Stimulated activated CD4-positive, alpha-beta T cell treated with anti-CD3 and anti-CD28 coated beads, Interleukin-15, amount 100 ng/mL, for 1 hour (primary cell): ENCODE measurements at places on chromosomes 2 and 18.

GRCh38 chr2:236928380-236929037 lies 157.2 kb upstream of the COPS8 start:
- DNase-seq: no peak

GRCh38 chr18:26802330-26803200 lies 62.9 kb downstream of the AQP4 start:
- no peak for DNase-seq

- no peak for DNase-seq
Observed at GRCh38 chr2:202060218-202060617, 12.8 kb upstream of the KIAA2012 start.

- no peak for DNase-seq
Observed at GRCh38 chr2:181380581-181380980, 76.6 kb upstream of the ITGA4 start.

DNA sequence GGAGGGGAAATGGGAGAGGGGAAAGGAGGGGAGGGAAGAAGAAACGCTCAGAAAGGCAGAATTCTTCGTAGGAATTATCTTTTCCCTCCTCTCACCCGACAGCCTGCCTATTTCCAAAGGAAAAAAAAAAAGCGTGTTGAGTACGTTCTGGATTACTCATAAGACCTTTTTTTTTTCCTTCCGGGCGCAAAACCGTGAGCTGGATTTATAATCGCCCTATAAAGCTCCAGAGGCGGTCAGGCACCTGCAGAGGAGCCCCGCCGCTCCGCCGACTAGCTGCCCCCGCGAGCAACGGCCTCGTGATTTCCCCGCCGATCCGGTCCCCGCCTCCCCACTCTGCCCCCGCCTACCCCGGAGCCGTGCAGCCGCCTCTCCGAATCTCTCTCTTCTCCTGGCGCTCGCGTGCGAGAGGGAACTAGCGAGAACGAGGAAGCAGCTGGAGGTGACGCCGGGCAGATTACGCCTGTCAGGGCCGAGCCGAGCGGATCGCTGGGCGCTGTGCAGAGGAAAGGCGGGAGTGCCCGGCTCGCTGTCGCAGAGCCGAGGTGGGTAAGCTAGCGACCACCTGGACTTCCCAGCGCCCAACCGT lies at the start of gene GAD1:
Gene GAD1, plus strand, starts transcription at position 384 of the 589 bp plus-strand sequence. CDS start 1,705 bp downstream, outside the sequence.
- no peak for DNase-seq

DNA sequence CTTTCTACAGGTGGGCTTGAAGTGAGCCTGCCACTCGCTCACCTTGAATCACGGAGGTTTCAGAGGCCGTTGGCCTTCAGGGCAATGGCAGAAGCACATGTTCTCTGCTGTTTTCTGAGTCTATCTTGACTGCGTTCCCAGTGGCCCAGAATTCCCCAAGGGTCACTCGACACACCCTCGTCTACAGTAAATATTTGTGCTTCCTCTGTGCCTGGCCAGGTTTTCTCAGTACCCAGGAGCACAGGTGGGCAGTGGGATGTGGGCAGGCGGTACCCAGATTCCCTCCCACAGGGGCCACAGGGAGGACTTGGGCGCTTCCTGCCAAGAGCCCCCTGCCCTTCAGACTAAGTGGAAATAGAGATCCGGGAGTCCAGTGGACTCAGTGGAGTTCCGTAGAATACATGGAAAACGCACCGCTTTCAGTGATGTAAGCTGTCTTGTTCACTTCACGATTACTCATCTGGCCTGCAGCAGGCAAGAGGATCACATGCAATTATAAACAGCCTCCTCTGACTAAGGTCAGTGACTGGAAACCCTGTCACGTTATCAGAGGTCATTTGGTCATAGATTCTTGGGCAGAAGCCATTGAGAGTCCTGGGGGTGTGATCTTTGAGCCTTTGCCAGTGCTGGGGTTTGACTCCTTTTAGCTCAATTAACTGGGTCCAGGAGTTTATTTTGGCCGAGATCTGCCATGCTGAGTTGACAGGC lies 179.8 kb downstream of the NEDD4L start:
- no peak for DNase-seq
